ENCODE measurements at places on chromosomes 7 and 10.

DNA sequence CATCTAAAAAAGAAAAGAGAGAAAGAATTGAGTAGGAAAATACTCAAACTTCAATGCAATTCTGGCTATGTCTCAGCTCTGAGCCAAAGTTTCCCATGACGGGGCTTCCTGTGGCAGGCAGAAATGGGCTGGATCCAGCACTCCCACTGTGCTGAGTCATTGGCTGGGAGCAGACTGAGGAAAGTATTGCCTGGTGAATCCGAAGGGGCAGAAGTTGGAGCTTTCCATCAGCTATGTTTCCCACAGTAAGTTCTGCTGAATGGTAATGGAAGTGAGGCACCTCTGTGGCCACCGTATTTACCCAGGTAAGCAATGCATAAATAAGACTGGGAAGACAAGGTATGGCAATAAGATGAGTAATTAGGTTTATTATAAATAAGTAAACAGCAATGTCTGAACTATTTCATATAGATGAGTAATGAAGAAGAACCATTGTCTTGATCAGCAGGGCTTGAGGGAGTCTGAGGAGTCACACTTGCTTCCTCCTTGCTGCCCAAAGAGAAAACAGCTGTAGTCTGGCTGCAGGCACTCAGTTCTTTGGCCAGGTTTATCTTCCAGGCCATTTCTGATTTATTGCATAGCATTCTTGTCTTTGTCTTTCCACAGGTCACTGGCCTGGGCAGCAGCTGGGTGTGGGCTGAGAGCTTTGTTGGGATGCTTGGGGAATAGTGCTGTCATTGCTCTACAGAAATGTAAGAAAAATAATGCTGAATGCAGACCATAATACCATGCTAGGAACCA, 255.3 kb downstream of the DNAJB9 start:
- no peak for DNase-seq

DNA sequence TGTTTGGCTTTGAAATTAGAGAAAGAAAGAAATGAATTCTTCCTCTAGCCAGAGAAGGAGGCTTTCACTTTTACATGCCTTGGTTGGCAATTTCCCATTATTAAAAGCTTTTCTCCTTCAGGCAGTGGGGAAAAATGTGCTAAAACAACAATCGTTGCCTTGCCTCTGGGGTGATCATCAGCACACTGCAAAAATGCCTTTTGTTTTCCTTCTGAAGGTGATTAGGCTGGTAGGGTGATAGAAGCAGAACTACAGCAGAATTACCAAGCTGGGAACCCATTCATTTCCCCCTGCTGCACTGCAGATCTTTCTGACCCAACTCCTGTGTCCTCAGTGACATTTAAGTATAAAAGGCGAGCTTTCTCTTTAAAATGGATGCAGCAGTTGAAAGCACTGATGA, 22.2 kb downstream of the ANK3 start:
- DNase-seq, result no peak

DNA sequence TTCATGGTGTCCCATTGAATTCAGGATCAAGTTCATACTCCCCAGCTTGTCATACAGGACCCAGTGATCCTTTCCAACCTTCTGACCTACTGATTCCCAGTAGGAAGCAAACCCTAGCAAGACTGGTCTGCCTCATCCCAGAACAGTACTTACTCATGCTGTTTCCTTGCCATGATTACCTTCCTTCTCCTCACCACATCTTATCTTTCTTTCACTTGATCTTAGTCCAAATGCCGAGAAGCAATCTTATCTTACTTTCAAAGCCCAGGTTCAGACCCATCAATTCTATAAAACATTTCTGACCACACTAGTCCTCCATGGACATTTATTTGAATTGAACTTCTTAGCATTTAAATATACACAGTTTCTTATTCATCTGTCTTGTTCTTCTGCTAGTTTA, 26.6 kb upstream of the ATRNL1 start:
- DNase-seq, result no peak

- no peak for DNase-seq
Measured at GRCh38 chr7:82172017-82172416, 271.6 kb downstream of the CACNA2D1 start.

DNA sequence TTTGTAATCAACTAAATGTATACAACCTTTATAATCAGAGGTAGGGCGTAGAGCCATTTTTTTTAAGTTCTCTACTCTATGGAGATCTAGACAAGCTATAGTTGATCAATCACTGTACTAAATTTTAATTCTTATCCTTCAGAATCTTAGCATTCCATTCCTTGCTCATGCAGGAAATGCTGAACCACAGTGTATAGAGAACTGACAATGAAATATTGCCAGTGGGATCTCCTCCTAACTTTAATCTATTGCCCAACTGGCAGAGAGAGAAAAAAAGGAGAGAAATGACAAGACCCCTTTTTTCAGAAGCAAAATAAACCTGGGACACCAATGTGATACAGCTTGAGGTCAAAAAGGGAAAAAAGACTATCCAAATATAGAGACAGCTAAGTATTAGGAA, 26.4 kb upstream of the PPP3CB start:
- no peak for DNase-seq

DNA sequence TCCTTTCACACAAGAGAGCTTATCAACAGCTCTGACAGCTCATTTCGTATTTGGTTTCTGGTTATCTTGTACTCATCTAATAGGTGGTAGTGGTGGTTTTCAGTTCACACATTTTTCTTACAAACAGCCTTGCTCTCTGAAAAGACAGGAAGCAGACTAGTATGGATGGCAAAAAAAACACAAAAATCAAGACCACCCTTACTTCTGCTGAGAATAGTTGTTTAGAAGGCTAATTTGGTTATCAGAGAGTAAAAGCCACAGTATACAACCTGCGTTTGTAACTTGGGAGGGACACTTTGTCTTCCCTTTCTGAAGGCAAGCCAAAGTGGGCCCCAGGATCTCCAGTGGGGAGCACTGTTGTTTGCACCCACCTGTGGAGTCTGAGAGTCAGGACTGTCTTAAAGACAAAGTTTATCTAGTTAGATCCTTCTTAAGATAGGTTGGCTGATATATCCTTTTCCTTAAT, 68.0 kb downstream of the PIP4K2A start:
- peak; percentile 77 for DNase-seq

DNA sequence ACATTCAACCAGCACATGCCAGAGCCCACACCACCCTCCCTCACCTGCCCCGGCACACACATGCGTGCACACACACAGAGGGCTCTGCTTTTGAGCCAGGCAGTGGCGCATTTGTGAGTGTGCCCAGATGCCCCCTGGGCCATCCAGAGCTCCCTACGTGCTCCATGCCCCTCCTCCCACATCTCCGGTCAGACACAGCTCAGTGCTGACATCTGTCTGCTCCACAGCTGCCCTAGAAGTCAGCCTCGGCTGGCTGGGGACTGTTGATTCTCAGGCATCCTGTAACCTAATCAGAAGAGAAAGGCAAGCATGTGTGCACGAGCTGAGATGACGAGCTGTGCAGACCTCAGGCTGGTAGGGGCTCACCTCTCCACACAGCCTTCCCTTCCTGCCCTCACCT, 135.1 kb downstream of the ZMIZ1 start:
- DNase-seq, result no peak

DNA sequence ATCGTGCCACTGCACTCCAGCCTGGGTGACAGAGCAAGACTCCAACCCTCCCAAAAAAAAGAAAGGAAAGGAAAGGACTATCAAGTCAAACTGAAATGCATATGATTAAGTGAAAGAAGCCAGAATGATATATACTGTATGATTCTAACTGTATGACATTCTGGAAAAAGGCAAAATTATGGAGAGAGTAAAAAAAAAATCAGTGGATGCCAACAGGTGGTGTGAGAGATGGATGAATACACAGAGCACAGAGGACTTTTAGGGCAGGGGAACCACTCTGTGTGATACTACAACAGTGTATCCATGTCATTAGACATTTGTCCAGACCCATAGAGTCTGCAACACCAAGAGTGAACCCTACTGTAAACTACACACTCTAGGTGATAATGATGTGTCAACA, 99.2 kb downstream of the SLIT1 start:
- DNase-seq, result no peak

GRCh38 chr10:129695671-129696070, 228.6 kb downstream of the MGMT start:
- no peak for DNase-seq

DNA sequence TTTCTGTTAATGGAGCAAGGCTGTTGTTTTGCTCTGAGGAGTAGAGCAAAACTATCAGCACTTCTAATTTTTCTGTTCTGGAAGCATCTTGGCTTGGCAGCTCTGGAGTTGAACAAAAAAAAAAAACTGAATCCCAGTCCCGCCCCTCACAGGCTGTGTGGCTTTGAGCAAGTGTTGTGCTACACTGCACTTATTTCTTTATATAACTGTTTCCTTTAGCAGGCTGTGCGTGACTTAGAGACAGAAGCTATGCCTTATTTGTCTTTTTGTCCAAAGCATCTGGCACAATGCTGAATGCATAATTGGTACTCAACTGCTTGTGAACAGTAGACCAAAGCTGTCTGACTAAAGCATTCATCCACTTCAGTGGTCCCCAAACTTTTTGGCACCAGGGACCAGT, 96.1 kb downstream of the AMPH start:
- no peak for DNase-seq

DNA sequence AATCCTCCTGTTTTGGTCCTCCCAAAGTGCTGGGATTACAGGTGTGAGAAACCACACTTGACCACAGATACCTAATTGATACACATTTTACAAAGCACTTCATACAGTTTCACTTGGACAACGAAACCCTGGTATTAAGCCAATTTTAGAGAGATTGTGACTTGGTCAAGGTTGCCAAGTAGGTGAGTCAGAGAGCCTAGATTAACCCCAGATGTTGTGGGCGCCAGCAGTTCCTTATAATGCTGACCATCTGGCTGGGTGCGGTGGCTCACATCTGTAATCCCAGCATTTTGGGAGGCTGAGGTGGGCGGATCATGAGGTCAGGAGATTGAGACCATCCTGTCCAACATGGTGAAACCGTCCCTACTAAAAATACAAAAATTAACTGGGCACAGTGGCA, 4.9 kb upstream of the PHKG1 start:
- no peak for DNase-seq

- DNase-seq, result no peak
Measured at GRCh38 chr7:130867039-130867438, 133.0 kb upstream of the KLF14 start.

- peak; percentile 91 for DNase-seq
Measured at GRCh38 chr7:111012799-111013675, 77.9 kb upstream of the LRRN3 start.

DNA sequence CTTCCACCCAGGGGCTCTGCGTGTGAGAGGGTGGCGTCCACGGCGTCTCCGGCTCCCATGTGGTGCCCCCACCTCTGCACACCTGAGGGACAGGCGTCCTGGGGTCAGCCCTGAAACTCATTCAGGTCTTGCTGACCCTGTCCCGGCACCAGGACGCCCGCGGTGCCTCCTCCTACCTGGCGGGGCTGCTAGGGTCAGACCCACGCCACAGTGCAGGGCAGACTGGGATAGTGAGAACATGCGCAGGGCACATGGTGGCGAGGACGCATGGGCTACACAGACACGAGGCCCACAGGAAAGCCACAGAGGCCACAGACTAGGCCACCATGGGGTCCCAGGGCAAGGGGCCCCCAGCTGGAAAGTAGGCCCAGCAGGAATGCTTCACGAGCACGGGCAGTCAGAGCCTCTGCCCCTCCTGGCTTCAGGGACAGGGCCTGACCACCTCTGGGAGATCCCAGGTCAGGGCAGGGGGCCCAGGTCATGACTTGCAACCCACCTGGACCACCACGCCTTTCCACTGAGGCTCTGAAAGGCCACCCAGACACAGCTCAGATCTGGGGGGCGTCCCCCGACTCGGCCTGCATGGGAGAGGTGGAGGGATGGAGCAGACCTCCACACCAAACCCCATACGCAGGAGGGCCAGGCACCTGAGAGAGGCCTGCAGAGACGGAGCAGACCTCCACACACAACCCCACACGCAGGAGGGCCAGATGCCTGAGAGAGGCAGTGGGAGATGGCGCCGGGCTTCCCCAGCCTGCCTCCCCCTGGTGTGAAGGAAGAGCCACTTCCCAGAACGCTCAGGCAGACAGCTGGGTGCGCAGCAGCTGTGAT, 188.6 kb downstream of the ELFN1 start:
- DNase-seq, result no peak

DNA sequence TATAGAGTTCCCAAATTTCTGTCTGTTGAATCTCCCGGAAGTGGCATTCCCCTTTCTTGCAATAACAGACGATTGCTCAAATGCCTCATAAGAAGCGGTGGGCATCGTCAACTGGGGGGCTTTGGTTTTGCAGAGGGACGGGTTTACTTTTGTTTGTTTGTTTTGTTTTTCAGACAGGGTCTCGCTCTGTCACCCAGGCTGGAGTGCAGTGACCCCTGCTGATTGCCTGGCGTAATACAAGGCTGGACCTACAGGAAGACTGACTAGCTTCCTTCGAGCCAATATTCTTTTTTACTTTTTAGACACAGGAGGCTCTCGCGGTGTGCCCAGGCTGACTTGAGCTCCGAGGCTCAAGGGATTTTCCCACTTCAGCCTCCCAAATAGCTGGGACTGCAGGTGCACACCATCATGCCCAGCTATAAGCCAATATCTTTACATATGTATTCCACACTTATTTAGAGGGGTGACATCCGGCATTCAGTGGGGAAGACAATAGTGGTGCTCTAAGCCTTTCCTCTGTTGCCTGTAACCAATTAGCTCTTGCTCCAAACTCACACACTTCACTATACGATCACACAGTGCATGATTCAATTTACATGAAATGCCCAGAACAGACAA, 58.1 kb downstream of the FHIP2A start:
- peak; percentile 53 for DNase-seq

DNA sequence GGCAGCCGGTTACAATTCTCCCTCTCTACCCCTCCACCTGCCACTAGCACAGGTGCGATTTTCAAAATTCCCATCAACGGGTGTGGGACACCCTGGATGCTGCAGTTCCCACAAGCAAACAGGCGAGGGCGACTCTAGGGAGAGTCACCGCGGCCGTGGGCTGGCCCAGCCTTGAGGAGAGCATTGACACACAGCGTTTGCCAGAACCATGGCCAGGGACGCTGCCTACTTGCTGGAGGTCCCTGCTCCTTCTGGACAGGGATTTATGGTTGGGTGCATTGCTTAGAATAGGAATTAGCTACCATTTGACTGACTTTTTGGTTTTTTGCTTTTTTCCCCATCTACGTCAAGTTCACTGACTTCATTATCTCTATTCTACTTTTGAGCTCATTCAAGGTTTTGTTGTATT, 19.0 kb upstream of the CLDN4 start:
- peak; percentile 51 for DNase-seq

- DNase-seq, result no peak
Measured at GRCh38 chr10:33982995-33983394, 648.5 kb upstream of the NRP1 start.

DNA sequence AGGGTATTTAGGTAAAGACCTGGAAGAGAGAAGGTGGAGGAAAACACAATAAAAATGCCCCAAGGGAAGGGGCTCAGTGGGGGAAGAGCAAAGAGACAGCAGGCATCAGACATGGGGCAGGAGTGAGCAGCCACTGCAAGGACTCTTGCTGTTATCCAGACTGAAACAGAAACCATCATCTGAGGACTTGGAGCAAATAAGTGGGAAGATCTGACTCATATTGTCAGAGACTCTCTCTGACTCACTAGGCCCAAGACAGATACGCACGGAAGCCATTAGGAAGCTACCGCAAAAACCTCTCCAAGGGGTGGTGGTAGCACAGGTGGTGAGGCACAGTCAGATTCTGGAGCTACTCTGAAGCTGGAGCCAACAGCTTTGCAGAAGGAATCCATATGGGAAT, 110.7 kb downstream of the RNF32 start:
- peak; percentile 91 for DNase-seq

GRCh38 chr7:122887848-122888247, 1.6 kb upstream of the CADPS2 start:
- no peak for DNase-seq

GRCh38 chr7:114084002-114084471, 165.2 kb upstream of the PPP1R3A start:
- no peak for DNase-seq

All from activated CD4-positive, alpha-beta T cell treated with anti-CD3 and anti-CD28 coated beads, Interleukin-2, Interleukin-4, amounts not matched to agents 100 ng/mL and 50 ng/mL, durations not matched to agents 16 hours and 8 hours (primary cell).